ENCODE measurements at places on chromosomes 11 and 22.

DNA sequence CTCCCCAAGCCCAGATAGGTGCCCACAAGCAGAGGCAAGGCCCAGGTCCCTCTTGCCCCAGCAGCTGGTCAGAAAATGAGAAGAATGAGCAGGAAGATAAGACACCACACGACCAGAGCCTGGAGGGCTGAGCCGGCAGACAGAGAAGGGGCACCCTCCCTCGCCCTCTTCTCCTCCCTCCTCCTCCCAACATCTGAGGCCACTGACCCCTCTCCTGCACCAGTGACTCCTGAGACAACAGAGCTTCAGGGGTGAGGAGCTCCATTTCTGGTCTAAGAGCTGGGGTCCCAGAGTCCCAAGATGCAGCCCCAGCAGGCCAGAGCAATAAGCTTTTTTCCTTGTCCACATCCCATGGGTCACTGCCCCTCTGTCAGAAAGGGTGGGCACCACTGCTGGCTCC lies 159.2 kb downstream of the TRIM29 start:
- DNase-seq = no peak

GRCh38 chr22:32794449-32795213 lies 6.9 kb upstream of the TIMP3 start:
- no peak for DNase-seq

DNA sequence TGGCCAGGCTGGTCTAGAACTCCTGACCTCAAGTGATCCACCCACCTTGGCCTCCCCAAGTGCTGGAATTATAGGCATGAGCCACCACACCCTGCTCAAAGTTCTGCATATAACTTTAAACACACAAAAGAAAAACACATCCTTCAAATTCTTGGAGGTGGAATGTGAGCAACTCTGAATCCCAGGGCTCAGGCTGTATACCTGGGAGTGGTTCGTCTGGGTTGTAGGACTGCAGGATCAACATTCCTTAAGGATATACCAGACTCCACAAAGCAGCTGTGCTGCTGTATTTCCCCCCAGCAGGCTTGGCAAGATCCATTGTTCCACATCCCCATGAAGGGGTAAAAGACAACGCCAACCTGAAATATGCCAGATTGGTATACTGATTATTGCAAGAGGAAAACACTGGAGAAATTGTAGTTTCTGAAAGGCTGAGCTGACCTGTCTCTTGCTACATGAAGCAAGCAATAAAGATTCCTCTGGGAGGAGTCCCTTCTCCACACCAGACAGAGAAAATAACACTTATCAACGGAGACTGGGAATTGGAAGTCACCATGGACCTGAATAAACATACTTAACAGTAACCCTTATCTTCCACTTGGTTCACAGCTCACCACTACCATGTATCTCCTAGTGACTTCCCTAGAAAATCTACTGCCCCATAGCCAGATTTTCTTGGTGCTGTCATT lies 12.2 kb upstream of the RPS3 start:
- DNase-seq = no peak

DNA sequence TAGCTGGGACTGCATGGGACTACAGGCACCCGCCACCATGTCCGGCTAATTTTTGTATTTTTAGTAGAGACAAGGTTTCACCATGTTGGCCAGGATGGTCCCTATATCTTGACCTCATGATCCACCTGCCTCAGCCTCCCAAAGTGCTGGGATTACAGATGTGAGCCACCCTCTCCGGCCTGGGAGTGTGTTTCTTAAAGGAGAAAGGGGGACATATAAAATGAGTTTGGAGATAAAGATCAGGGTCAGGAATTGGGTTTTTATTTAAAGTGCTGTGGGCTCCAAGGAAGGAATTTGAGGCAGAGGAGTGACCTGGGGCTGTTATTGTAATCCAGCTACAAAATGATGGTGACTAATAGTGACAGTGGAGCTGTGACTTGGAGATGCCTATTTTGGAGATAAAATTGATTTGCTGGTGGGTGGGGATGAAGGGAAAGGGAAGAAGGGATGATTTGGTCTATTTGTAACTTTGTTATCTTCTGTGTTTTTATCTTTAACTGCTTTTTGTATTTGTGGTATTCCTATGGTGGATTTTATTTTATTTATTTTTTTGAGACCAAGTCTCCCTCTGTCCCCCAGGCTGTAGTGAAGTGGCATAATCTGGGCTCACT lies 5.0 kb downstream of the CRKL start:
- no peak for DNase-seq

DNA sequence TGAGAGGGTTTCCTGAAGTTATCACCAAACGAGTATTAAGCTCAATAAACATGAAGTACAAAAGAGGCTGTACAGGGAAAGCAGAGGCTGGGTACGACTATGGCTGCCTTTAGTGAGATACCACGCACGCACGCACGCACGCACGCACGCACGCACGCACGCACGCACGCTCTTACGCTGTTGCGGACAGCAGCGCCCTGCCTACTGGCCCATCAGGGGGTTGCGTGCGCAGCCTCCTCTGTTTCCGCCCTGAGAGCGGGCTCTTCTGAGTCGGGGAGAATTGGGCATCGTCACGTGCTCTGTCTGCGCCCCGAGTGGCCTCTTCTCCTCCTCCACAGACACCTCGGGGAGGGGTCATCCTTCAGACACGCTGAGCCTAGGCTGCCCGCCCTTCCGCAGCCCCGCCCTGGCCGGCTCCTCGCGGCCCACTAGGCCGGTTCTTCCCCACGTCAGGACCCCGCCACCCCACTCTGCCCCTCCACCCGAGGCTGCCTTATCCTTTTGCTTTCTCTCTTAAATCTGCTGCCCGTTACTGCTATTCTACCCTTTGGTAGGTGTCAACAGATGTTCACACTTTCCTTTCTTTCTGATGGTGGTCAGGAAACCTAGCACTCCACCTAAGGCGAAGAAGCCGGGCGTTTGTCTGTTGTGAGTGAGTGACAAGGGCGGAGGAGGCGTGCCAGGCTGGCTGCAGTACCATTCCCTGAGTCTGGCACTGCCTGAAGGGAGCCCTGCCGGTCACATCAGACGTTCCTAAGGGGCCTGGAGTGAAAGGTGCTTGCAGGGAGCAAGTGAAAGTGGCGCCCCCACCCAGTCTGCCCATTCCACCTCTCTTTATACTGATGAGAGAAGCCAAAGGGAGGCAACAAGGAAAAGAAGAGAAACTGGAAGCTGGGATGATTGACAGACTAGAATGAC lies 300.4 kb upstream of the B3GAT1 start:
- DNase-seq = no peak

- no peak for DNase-seq
Observed at GRCh38 chr11:94972700-94973098, 657 bp downstream of the CWC15 start.

- DNase-seq = no peak
Observed at GRCh38 chr11:1856306-1857005, 3.6 kb downstream of the LSP1 start.

DNA sequence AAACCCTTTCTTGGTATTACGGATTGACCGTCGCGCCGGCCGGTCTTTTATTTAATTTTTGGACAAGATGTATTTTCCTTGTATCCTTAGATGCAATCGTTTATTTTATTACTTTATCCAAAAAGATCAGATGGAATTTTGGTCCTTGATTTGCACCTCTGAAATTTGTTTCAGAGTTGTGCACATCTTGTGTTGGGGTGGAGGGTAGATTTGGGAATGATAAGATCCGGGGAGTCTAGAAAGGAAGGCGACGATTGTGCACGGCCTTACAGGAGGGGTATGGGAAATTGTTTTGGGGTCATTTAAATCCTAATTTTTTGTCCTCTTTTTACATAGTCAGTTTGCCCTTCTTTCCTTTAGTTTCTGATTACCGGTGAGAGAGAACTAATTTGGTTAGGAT lies 1.4 kb downstream of the KDM2A start:
- no peak for DNase-seq

- DNase-seq = no peak
Observed at GRCh38 chr11:65648997-65649493, 11.1 kb downstream of the SIPA1 start.

DNA sequence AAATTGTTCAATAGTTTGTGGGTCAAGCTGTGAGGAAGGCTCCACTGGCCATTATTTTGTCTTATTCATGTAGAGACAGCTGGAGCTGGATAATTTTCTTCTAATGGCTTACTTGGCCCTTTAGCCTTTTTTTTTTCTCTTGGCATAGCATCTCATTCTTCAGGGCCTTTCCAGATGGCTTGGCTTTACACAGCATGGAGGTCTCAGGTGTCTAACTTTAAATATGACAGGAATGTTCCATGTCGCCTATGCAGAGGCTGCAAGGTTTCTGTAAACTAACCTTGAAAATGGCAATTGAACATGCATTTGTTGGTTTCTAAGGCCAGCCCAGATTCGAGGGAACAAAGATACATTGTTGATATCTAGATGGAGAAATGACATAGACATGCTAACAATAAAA lies 247.9 kb upstream of the CNTN5 start:
- no peak for DNase-seq

Measured in cerebellar nuclear complex (tissue), 1 donor.